ENCODE measurements at places on chromosomes 11 and 22. TPM values are rescaled to one million over a fixed set of nuclear protein-coding genes. Genes with fewer than 3 reads are reported as not detected.

CASP5 gene
- not detected for total RNA-seq

NTM gene
- total RNA-seq: 0.85 TPM

DDTL gene
- total RNA-seq: 1.6 TPM

DEFB131B gene
- total RNA-seq: not detected

SPTBN2 gene
- total RNA-seq: 88.6 TPM

TP53I11 gene
- 4.9 TPM for total RNA-seq

TBX10 gene
- not detected for total RNA-seq

PIWIL4 gene
- 3.1 TPM for total RNA-seq

CRYBB1 gene
- total RNA-seq: not detected

TST gene
- total RNA-seq: 39.2 TPM

THY1 gene
- total RNA-seq: 15.3 TPM

DSCAML1 gene
- 10.1 TPM for total RNA-seq

NLRP10 gene
- total RNA-seq: 0.69 TPM

TRPC6 gene
- total RNA-seq: not detected

GTF2H1 gene
- total RNA-seq: 72.2 TPM

CD6 gene
- total RNA-seq: not detected

DUSP8 gene
- 1.9 TPM for total RNA-seq

ST3GAL4 gene
- 17.8 TPM for total RNA-seq

BTG4 gene
- not detected for total RNA-seq

SLC22A9 gene
- total RNA-seq: not detected

CCDC73 gene
- 0.30 TPM for total RNA-seq

SRSF8 gene
- 11.8 TPM for total RNA-seq

CHRM1 gene
- total RNA-seq: not detected

PLAAT5 gene
- total RNA-seq: 0.40 TPM

SLC6A5 gene
- total RNA-seq: not detected

CEND1 gene
- total RNA-seq: 0.60 TPM

NCF4 gene
- not detected for total RNA-seq

TIGD3 gene
- total RNA-seq: not detected

ST14 gene
- 35.1 TPM for total RNA-seq

CABP4 gene
- total RNA-seq: not detected

SLC17A6 gene
- not detected for total RNA-seq

KCTD14 gene
- 10.4 TPM for total RNA-seq

PIH1D2 gene
- 3.0 TPM for total RNA-seq

LINC01488 gene
- not detected for total RNA-seq

PGGHG gene
- total RNA-seq: 8.8 TPM

OR51B5 gene
- not detected for total RNA-seq

OR6T1 gene
- total RNA-seq: not detected

RIBC2 gene
- 0.30 TPM for total RNA-seq

PVALB gene
- not detected for total RNA-seq

C11orf91 gene
- not detected for total RNA-seq

MMP12 gene
- total RNA-seq: 0.80 TPM

CCDC87 gene
- 0.35 TPM for total RNA-seq

All from renal cortical epithelial cell (primary cell).